Tibial nerve (tissue), 4 donors: ENCODE measurements at places on chromosomes 16 and 17.

- no peak for DNase-seq
Measured at GRCh38 chr17:28573040-28573380, 1.7 kb upstream of the PIGS start.

DNA sequence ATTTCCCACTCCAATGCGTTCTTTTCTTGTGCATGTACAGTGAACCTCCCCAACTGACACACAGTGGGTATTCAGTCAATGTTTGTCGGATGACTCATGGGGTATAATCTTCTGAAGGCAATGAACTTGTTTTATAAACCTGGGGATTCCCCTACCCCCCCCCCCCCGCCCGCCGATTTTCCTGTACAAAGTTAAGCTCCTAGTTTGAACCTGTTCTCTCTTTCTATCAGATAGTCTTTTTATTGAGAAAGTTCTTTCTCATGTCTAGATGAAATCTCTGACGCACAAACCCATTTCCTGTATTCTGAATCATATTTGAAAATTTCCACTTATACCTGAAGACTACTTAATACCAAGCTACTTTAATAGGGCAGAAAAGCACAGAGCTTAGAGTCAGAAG lies 338.3 kb downstream of the CA10 start:
- DNase-seq: no peak

DNA sequence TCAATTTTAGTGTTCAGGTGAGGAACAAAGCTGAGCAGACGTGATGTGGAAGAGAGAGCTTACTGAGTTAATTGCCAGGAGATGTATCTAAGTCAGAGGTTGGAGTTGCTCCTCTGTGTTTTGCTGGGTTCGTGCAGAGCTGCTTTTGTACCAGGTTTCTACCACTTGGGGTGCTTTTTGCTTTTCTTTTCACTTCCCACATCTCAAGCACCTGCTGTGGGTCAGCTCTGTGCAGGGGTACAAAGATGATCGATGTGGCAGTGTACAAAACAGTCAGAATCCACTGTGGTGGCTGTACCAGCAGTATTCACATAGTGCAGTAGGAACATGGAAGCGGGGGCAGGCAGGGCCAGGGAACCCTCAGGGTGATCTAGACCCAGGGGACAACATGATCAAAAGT lies 14.8 kb downstream of the UNK start:
- DNase-seq: no peak

GRCh38 chr17:82587234-82588086 lies 60.8 kb downstream of the WDR45B start:
- no peak for DNase-seq

- no peak for DNase-seq
Measured at GRCh38 chr17:41151525-41151924, 1.9 kb upstream of the KRTAP4-5 start.

- DNase-seq: peak; percentile 72
Measured at GRCh38 chr16:57807968-57808528, 5.8 kb upstream of the KIFC3 start.

DNA sequence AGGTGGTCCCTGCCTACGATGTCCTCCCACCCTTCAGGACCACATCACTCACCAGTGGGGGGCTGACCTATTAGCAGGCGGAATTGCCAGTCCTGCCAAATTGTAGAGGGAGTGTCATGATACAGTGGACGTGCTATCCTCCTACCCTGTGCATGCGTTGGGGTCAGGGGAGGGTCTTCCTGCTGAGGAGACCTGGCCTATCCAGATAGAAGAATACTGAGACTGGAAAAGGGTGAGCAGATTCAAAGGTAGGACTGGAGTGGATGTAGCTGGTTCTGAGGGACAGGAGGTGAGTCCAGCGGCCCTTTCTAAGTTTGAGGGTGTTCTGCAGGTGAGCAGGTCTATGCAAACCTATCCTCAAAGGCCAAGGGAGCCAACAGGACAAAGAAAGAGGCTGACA lies 8.0 kb downstream of the PRSS41 start:
- no peak for DNase-seq

DNA sequence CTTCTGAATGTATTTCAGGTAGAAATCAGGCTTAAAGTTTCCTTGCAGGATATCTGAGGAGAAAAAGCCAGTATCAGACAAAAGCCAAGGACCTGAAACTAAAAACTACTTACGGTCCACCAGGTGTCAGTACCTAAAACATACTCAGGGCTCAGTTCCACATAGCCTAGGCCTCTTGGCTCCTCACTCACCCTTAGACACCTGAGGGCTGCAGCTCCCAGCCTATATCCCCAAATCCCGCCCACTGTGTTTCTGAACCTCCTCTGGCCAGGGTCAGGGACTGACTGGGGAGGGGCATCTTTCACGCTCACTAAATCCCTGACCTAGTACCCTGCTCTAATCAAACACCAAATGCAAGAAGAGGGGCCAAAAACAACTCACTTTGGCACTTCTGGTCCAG lies 8.8 kb upstream of the ROGDI start:
- no peak for DNase-seq

GRCh38 chr16:5041600-5042133 lies 7.9 kb upstream of the NAGPA start:
- DNase-seq: no peak

DNA sequence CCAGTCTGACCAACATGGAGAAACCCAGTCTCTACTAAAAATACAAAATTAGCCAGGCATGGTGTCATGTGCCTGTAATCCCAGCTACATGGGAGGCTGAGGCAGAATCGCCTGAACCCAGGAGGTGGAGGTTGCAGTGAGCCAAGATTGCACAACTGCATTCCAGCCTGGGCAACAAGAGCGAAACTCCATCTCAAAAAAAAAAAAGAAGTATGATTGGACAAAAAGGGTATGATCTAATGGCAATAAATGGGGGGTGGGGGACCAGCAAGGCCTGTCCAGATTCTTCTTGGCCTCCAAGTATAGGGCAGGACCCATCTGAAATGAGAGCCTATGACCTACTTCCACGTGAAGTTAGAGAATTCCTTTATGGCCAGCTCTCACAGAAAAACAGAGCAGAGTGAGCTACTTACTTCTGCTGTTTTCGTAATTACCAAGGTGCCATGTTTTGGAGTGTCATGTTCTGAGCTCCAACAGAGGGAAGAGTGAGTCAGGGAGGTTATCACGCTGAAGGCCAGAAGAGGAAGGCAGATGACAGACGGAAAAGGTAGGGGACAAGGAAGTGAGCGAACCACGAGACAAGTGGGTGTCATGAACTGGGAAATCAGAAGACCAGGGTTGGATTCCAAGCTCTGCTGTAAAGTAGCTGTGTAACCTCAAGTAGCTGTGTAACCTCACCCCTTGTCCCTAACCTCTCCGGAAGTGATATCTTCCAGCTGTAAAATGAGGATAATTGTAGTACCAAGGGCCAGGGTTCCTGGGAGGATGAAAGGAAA lies 3.6 kb upstream of the ZMYND15 start:
- DNase-seq: peak; percentile 66

GRCh38 chr16:84449156-84450140 lies 55.0 kb downstream of the MEAK7 start:
- DNase-seq: no peak

DNA sequence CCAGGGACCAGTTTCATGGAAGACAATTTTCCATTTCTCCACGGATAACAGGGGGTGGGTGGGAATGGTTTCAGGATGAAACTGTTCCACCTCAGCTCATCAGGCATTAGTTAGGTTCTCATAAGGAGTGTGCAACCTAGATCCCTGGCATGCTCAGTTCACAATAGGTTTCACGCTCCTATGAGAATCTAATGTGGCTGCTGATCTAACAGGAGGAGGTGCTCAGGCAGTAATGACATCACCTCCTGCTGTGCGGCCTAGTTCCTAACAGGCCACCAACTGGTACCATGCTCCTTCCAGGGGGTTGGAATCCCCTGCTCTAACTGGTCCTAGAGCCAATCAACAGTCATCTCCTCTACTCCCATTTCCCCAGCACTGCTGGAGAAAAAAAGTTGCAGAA lies 19.9 kb downstream of the TEX14 start:
- no peak for DNase-seq

GRCh38 chr17:28328325-28328724 lies 6.9 kb downstream of the IFT20 start:
- no peak for DNase-seq

DNA sequence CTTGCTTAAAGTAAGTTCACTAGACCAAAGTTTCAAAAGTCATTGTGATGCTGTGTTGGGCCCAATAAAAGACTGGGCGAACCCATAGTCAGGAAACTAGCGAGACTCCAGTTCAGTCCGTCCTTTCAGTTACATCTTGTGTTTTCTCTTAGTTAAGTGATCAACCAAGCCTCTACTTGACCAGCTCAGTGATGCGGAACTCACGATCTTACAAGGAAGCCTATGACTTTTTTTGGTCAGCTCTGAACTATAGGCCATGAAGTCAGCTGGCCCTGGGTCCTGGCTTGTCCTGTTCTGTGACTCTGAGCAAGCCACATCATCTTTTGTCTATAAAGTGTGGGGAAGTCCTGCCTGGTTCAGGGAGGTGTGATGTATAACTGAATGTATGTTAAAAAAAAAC lies 21.7 kb upstream of the WSCD1 start:
- no peak for DNase-seq

DNA sequence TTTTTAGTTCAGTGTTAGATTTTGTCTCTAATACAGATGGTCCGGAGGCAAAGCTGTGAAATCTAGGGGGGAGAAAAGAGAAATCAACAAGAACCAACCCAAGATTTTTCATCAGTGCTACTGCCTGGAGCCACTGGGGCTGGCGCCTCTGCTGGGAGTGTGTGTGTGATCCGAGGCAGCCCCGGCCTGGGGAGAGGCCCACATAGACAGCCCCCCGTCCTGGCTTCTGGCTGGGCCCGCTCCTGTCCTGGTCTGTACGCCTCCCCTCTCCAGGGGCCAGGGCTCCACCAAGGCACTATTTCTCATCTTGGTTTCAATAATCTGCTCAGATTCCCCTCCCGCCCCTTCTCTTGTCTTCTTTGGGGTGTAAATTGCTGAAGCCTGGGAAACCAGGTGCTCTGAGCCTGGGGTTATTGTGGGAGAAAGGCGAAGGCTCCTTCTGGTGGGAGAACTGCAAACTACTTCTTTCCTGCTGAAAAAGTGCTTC lies 7.8 kb downstream of the BAHCC1 start:
- DNase-seq: no peak

DNA sequence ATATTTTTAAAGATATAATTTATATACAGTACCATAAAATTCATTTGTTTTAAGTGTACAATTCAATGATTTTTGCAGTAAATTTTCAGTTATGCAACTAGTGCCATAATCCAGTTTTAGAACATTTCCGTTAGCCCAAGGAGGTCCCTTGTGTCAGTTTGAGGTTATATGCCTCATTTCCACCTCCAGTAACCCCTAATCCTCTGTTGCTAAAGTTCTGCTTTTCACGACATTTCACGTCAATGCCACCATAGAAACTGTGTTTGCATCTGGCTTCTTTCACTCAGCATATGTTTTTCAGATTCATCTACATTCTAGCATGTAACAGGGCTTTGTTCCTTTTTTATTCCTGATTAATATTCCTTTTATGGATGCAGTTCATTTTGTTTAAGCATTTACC lies 42.4 kb upstream of the NUDT7 start:
- no peak for DNase-seq

DNA sequence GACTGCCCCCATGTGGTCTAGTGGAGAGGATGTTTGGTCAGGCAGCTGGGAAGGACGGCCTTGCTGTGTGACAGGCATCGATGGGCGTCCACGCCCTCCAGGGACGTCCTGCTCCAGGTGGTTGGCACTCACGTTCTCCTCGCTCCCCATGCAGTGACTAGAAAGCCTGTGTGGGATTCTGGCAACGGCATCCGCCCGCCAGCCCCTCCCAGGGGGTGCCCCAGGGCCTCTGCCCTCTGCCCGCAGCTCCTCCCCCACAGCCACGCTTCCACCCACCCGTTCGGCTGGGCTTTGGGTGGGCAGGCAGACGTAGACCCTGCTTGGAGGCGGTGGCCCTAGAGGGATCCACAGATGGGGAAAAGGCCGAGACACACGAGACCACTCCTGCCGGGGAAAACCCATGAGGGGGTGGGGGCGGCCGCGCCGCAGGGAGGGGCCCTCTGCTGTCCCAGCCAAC lies 4.7 kb upstream of the IL17C start:
- DNase-seq: no peak

DNA sequence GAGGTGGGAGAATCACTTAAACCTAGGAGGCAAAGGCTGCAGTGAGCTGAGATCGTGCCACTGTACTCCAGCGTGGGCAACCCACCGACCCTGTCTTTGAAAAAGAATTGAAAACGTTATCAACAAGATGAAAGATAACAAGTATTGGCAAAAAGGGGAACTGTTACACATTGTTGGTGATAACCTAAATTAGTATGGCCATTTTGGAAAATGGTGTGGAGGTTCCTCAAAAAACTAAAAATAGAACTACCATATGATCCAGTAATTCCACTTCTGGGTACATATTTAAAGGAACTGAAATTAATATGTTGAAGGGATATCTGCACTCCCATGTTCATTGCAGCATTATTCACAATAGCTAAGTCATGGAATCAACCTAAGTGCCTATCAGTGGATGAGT lies 61.0 kb downstream of the ABHD15 start:
- DNase-seq: no peak

DNA sequence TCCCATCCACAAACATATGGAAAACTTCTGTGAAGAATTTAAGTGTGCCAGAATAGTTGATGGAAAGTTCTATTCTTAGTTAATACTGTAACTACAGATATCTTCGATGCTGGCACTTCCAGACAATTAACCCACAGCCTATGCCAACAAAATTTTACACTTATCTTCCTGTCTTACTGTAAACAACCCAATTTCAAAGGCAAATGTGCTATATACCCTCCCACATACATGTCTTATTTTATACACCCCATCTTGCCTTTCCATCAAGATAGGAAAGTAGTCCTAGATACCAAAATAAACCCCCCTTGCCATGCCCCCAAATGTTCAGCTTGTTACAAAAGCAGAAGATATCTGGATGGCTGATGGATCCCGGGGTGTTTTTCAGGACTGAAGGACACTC lies 306.3 kb downstream of the SLC39A11 start:
- DNase-seq: no peak

DNA sequence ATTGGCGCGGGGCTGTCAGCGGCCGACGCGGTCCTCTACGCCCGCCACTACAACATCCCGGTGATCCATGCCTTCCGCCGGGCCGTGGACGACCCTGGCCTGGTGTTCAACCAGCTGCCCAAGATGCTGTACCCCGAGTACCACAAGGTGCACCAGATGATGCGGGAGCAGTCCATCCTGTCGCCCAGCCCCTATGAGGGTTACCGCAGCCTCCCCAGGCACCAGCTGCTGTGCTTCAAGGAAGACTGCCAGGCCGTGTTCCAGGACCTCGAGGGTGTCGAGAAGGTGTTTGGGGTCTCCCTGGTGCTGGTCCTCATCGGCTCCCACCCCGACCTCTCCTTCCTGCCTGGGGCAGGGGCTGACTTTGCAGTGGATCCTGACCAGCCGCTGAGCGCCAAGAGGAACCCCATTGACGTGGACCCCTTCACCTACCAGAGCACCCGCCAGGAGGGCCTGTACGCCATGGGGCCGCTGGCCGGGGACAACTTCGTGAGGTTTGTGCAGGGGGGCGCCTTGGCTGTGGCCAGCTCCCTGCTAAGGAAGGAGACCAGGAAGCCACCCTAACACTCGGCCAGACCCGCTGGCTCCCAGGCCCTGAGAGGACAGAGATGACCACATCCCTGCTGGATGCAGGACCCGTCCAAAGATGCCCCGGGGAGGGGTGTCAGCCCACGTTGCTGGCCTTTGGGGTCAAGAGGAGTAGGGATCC lies 2.4 kb upstream of the NECAB2 start:
- DNase-seq: no peak
